ENCODE measurements at places on chromosomes 7 and 10.

GRCh38 chr7:13540429-13540828 lies 449.0 kb downstream of the ETV1 start:
- no peak for DNase-seq

- no peak for DNase-seq
These were observed 25.4 kb upstream of the HIBADH start for GRCh38 chr7:27688056-27688455.

DNA sequence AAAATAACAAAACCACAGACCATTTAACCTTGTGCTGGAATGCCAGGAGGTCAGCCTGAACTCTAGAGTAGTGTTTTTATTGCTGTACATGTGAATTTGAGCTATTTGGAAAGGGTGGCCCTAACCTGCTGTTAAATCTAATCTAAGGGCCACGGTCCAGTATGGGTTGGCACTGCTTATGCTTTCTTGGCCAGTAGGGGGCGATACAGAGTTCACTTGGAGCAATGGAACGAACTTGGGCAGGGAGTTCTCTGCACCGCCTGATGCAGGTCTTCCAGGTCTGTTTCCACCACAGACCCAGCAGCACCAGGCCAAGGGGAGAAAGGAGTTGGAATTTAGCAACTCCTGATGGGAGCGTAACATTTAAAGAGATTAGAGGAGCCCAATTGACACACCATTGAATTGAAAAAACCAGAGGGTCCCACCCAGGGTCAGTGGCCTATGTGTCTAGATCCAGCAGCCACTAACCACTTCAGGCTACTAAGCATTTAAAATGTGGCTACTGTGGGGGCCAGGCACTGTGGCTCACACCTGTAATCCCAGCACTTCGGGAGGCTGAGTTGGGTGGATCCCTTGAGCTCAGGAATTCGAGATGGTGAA lies 75.7 kb upstream of the EFCAB10 start:
- DNase-seq, result no peak

- no peak for DNase-seq
These were observed 80.5 kb downstream of the RTKN2 start for GRCh38 chr10:62188021-62188616.
